ENCODE measurements at places on chromosomes 6 and 20. TPM values are rescaled to one million over a fixed set of nuclear protein-coding genes. Genes with fewer than 3 reads are reported as not detected.

The LTB gene
- total RNA-seq, result 0.34 TPM

The BPIFA1 gene
- 0.69 TPM for total RNA-seq

The LY6G6F gene
- total RNA-seq, result not detected

The GGTLC1 gene
- not detected for total RNA-seq

The COL20A1 gene
- 0.36 TPM for total RNA-seq

The MAS1 gene
- not detected for total RNA-seq

The SIRPB1 gene
- 0.95 TPM for total RNA-seq

DNA sequence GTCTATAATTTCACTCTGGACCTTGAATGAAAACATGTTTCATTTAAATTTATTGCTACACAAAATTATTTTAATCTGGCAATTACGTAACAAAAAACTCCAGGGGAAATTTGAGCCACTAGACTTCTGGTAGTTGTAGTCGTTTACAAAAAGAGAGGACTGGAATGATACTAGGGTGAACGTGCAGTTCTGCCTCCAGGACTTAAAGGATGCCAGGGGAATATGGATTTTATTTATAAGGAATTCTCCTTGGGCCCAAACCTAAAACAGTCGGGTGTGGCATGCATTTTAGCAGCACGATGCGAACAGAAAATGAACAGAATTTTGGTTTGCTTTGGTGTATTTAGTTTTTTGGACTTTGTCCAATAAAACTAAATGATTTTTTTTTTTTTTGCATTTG, 76.9 kb downstream of the PRL start:
- H3K4me1 ChIP-seq, result peaks cover 13% of the 10 kb centered on the region
- no peak for DNase-seq
- no peaks in the 10 kb centered on the region for H3K27me3 ChIP-seq
- no peak overlapping the region for H3K4me3 ChIP-seq
- H3K36me3 ChIP-seq, result no peaks in the 10 kb centered on the region
- H3K27ac ChIP-seq, result no peak overlapping the region

- H3K36me3 ChIP-seq, result no peaks in the 10 kb centered on the region
- no peaks in the 10 kb centered on the region for H3K4me1 ChIP-seq
- no peak for DNase-seq
- H3K4me3 ChIP-seq, result no peak overlapping the region
- no peak overlapping the region for H3K27ac ChIP-seq
- H3K27me3 ChIP-seq, result peaks cover 18% of the 10 kb centered on the region
Measured at GRCh38 chr20:19161336-19161735, 51.1 kb upstream of the SLC24A3 start.

GRCh38 chr6:150613269-150613668, 13.6 kb downstream of the PLEKHG1 start:
- peaks cover 15% of the 10 kb centered on the region for H3K4me1 ChIP-seq
- H3K4me3 ChIP-seq, result no peak overlapping the region
- peaks cover 21% of the 10 kb centered on the region for H3K36me3 ChIP-seq
- DNase-seq, result no peak
- H3K27ac ChIP-seq, result no peak overlapping the region
- H3K27me3 ChIP-seq, result no peaks in the 10 kb centered on the region

DNA sequence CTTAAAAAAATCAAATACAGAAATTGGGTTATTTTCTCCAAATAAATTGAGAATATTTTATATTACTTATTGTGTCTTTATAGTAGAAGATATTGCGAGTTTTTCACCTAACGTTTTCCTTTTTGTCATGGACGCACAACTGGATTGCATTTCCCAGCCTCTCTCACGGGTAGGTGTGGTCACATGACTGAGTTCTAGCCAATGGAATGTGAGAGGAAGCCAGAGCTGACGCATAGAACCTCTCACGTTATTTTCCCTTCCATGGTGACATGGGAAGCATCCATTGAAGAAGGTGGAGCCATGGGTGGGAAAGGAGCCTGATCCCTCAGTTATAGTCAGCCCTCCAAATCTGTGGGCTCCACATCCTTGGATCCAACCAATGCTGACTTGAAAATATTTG, 155.9 kb upstream of the UST start:
- peaks cover 5% of the 10 kb centered on the region for H3K27me3 ChIP-seq
- H3K27ac ChIP-seq, result no peak overlapping the region
- DNase-seq, result no peak
- H3K4me3 ChIP-seq, result no peak overlapping the region
- H3K36me3 ChIP-seq, result no peaks in the 10 kb centered on the region

GRCh38 chr6:78089531-78089930, 436.7 kb downstream of the MEI4 start:
- no peaks in the 10 kb centered on the region for H3K4me1 ChIP-seq
- no peaks in the 10 kb centered on the region for H3K36me3 ChIP-seq
- H3K27me3 ChIP-seq, result no peaks in the 10 kb centered on the region
- no peak overlapping the region for H3K4me3 ChIP-seq
- H3K27ac ChIP-seq, result no peak overlapping the region

GRCh38 chr6:136920671-136921380, 1.3 kb upstream of the SLC35D3 start:
- no peak overlapping the region for H3K27ac ChIP-seq
- peaks cover 6% of the 10 kb centered on the region for H3K4me1 ChIP-seq
- no peak for DNase-seq
- H3K27me3 ChIP-seq, result peaks cover 57% of the 10 kb centered on the region
- H3K36me3 ChIP-seq, result peaks cover 10% of the 10 kb centered on the region

DNA sequence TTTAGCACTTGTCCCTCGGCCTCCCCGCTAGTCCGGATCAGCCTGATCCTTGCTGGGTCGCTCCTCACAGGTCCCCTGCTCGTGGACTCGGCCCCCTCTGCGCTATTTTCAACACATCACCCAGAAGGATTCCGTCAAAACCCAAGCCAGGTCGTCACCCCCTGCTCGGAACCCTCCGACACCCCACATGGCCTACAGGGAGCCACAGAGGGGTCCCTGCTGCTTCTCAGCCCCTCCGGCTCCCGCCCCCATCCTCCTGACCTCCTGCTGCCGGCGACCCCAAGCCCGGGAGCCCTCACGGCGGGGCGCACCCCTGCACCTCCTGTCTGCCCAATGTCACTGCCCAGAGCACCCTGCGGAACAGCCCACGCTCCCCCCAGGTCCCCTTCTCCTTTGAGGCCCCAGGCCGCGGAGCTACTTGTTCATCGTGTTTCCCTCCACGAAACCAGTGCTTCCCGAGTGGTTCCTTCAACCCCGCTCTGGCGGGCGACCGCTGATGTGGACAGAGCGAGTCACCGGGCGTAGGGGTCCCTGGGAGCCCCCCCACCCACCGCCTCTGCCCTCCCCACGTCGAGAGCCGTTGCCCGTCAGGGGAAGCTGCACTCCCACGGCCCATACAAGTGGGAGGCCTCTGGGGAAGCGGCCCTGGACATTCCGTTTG, 638 bp upstream of the MYL9 start:
- H3K4me3 ChIP-seq, result peak overlapping the region; percentile 70
- H3K27ac ChIP-seq, result no peak overlapping the region
- H3K36me3 ChIP-seq, result no peaks in the 10 kb centered on the region
- peaks cover 15% of the 10 kb centered on the region for H3K4me1 ChIP-seq
- no peak for DNase-seq

DNA sequence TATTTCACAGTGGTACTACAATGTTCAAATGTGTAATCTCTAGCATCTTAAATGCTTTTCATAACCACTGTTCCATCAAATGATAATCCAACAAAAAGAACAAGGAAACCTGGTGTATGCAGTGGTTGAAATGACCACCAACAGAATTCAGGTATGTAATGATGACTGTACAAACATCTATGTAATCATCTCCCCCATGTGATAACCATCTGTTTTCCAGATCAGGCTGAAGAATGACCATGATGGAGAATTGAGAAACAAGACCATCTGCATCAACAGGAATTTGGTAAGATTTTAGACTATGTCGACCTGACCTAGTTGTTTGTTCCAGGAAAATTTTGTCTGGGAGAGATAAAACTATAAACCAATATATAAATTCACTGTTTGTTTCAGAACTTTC, 81.3 kb upstream of the ASCC3 start:
- no peaks in the 10 kb centered on the region for H3K36me3 ChIP-seq
- H3K4me1 ChIP-seq, result no peaks in the 10 kb centered on the region
- H3K27me3 ChIP-seq, result no peaks in the 10 kb centered on the region

DNA sequence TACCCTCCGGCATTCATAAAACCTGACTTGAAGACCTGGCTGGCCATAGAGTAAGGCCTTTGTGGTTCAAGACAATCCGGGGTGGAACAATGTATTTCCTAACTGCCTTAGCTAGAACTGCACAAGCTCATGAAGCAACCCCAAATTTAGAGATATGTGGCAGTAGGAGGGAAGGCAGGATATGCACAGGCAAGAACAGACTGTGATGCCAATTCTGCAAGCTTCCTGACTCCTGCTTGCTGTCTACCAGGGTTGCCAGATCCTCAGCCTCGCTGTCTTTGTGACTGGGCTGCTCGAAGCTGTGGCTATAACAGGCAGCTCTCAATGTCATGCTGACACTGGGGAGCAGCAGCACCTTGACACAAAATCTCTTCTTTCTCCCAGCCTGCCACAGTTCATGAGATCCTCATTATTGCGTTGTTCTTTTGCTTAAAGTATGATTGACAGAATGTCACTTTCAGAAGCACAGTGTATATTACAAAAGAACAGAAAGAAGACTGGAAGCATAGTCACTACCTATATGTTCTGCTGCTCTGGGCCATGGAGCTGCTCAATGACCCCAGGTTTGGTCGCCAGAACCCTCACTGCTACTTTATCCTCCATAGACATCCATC, 18.3 kb upstream of the SHLD1 start:
- peaks cover 18% of the 10 kb centered on the region for H3K27me3 ChIP-seq
- H3K4me1 ChIP-seq, result no peaks in the 10 kb centered on the region
- no peak for DNase-seq
- H3K4me3 ChIP-seq, result no peak overlapping the region
- H3K27ac ChIP-seq, result no peak overlapping the region
- no peaks in the 10 kb centered on the region for H3K36me3 ChIP-seq

DNA sequence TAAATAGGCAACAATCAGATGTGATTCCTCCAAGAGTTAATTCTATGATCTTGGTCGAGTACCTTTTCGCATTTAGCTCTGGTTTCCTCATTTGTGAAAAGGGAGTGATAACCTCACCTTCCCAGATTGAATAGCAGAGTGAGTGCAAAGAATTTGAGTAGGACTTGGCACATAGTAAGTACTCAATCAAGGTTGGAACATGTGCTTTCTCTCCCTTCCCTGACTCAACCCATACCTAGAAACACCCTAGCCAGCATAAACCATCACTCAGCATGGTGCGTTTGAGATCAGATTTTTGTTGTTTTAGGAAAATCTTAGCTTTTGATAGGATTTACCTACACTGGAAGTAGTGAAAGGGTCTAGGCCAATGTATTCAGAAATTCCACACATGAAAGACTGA, 333.4 kb upstream of the NT5E start:
- H3K4me3 ChIP-seq, result no peak overlapping the region
- no peaks in the 10 kb centered on the region for H3K4me1 ChIP-seq
- no peaks in the 10 kb centered on the region for H3K36me3 ChIP-seq
- no peak for DNase-seq
- H3K27ac ChIP-seq, result no peak overlapping the region

- peak overlapping the region; percentile 10 for H3K27ac ChIP-seq
- H3K4me3 ChIP-seq, result no peak overlapping the region
- no peak for DNase-seq
- H3K27me3 ChIP-seq, result no peaks in the 10 kb centered on the region
Measured at GRCh38 chr20:57190536-57191264, 75.7 kb downstream of the BMP7 start.

DNA sequence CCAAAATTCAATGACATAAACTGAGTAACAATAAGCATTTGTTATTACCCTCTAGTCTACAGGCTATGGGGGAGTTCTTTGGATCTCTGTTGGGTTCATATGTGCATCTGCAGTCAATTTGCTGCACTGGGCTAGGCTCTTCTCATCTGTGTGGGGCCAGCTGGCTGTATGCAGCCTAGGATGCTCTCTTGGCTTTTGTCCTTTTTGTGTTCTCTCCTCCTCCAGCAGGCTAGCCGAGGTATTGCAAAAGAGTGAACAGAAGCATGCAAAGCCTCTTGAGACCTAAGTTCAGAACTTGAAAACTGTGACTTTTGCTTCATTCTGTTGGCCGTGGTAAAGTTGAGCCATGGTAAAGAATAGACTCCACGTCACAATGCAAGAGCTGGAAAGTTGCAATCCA, 62.8 kb upstream of the FOXO3 start:
- H3K27me3 ChIP-seq, result no peaks in the 10 kb centered on the region
- no peaks in the 10 kb centered on the region for H3K4me1 ChIP-seq
- peaks cover 4% of the 10 kb centered on the region for H3K36me3 ChIP-seq
- no peak overlapping the region for H3K4me3 ChIP-seq

GRCh38 chr6:138691595-138692057, 81.9 kb upstream of the CCDC28A start:
- peaks cover 7% of the 10 kb centered on the region for H3K27me3 ChIP-seq
- H3K36me3 ChIP-seq, result no peaks in the 10 kb centered on the region
- peak overlapping the region; percentile 91 for H3K4me3 ChIP-seq
- peak overlapping the region; percentile 97 for H3K27ac ChIP-seq

DNA sequence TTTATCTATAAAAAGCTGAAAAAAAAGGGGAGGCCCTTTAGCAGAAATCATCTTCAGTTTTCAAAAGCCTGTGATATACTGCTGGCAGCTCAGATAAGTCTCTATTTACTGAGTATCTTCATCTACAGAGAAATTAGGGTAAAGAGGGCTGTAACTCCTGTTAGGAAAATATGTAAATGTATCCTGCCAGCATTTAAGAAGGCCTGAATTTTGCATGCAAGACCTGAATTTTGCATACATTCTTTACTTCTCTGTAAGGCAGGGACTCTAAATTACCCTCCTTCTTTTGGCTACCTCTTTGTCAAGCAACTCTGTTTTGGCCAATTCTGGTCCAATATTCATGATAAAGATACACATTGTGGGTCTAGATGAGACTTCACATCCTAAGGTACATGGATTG, 150.6 kb upstream of the SPACA1 start:
- H3K36me3 ChIP-seq, result no peaks in the 10 kb centered on the region
- no peaks in the 10 kb centered on the region for H3K27me3 ChIP-seq
- no peak for DNase-seq
- no peak overlapping the region for H3K27ac ChIP-seq

GRCh38 chr6:124854338-124854922, 107.8 kb upstream of the RNF217 start:
- no peaks in the 10 kb centered on the region for H3K4me1 ChIP-seq
- DNase-seq, result no peak
- H3K27ac ChIP-seq, result no peak overlapping the region
- H3K4me3 ChIP-seq, result no peak overlapping the region

DNA sequence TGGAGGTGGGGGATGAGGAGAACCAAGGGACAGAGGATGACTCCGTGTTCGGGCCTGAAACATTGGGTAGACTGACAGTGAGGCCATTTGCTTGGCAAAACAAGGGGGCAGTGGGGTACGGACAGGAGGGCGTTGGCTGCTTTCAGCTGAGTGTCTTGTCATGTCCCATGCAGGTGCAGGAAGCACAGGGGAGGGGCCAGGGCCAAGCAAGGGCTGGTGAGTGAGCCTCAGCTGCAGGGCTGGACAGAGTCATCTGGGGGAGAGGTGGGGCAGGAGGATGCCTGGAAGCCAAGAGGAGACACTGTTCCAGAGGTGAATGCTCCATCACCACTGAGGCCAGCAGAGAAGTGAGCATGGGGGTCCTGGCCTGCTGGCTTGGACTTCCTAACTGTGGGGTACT, 78.4 kb downstream of the ERMARD start:
- no peak overlapping the region for H3K4me3 ChIP-seq
- no peak overlapping the region for H3K27ac ChIP-seq
- DNase-seq, result no peak
- H3K27me3 ChIP-seq, result peaks cover 15% of the 10 kb centered on the region
- peaks cover 6% of the 10 kb centered on the region for H3K4me1 ChIP-seq

Data from type B pancreatic cell (in vitro differentiated cells).